Stimulated activated CD8-positive, alpha-beta memory T cell treated with anti-CD3 and anti-CD28 coated beads, Interleukin-7, amount 100 ng/mL, for 1 hour (primary cell): ENCODE measurements at places on chromosomes 1 and 21.

DNA sequence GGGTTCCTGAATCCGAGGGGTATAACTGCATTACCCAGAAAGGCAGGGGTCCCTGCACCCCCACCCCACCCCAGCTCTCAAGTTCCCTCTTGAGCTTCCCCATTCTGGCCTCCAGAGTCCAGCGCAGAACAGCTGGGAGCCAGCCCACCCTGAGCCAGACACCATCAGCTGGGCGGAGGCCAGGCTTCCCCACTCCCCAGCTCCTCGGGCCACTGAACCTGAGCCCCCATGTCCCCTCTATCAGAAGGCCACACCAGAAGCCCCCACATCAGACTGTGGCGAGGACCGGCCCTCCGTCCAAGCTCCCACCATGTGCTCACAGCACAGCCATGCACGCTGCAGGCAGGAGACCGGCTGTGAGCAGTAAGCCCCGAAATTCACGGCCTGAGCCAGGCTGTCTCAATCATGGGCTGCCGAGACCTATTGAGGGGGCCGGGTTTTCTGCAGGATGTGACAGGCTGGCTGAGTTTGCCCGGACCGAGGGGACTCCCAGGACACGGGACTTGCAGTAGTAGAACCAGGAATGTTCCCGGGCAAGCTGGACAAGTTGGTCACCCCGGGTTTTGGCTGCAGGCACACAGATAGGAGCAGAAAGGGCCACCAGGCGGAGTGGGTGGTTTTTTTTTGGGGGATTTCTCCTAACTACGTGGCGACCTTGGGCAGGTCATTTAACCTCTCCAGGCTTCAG lies 25.5 kb upstream of the TNFRSF1B start:
- DNase-seq, result no peak

GRCh38 chr1:29789221-29789909 lies 553.0 kb downstream of the PTPRU start:
- no peak for DNase-seq

- no peak for DNase-seq
These were observed 12.5 kb downstream of the ADORA1 start for GRCh38 chr1:203139976-203140475.

DNA sequence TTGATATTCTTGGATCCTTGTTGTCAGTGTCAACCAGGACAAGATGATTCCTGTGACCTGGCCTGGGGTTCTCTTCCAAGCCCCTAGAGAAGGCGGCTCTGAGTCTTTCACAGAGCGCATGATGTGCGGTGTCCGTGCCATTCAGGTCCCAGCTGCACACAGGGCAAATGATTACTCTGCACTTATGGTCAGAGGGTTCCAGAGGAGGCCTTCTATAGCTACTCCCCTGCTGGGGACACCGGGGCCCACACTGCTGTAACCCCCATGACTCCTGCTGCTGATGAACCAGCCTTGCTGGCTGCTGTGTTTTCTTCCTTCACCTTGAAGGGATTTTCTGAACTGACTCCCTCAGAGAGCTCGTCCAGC lies 1.5 kb downstream of the PTGFRN start:
- no peak for DNase-seq

GRCh38 chr1:168897249-168897648 lies 168.2 kb upstream of the DPT start:
- DNase-seq, result no peak
